ENCODE measurements at places on chromosomes 16 and 17.

DNA sequence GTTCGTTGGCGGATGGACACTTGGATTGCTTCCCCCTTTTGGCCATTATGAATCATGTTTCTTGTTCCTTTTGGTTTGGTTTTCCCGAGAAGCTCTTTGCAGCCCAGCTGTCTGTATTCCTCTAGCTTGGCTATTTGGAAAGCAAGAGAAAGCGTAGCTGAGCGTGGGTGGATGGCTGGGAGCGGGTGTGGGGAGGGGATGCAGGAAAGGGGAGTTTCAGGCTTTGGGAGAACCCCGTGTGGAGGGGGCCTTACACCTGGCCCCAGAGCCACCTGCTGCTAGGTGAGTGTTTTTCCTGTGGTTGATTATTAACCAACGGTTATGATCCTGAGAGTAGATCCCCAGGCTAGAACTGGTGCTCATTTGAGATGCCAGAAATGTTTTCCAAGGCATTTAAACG is 103.7 kb downstream of the RAP1GAP2 start:
- no peak for DNase-seq

GRCh38 chr17:41801374-41802271 is 10.1 kb downstream of the P3H4 start:
- DNase-seq, result peak; percentile 91

- DNase-seq, result no peak
Observed at GRCh38 chr17:9725575-9725974, 65.8 kb downstream of the DHRS7C start.

DNA sequence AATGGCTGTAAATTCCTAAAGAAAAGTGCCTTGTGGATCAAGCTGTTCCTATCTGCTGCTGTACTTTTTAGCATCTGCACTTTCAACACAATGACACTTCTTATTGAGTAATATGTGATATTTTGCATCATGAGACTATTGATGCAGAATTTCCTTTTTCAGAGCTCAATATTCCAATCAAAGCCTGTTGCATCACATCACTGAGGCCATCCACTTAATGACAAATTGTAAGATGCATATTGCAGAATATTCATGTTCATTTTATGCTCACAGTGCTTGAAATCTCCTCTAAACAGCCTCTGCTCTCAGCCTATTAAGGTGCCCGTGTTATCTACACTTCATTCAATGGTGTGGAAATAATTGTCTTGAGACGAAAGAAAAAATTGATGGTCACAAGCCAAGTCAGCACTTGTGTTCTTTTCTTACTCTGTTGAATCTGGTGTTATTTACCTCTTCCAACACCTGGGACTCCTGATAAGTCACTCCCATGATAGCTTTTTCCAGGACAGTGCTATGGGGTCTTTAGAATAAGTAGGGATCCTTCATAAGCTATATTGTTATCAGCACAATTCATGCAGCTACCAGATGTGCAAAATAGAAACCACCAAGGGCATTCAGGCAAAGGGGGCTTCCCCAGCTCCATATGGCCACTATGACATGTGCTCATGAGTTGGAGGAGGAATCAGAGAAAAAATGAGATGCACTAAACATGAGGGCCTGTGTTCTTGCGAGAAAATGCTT is 9.3 kb upstream of the SKAP1 start:
- no peak for DNase-seq

GRCh38 chr17:74512624-74513091 is 18.6 kb downstream of the CD300LB start:
- peak; percentile 61 for DNase-seq

- DNase-seq, result peak; percentile 81
Observed at GRCh38 chr16:87407511-87408112, 15.5 kb downstream of the MAP1LC3B start.

DNA sequence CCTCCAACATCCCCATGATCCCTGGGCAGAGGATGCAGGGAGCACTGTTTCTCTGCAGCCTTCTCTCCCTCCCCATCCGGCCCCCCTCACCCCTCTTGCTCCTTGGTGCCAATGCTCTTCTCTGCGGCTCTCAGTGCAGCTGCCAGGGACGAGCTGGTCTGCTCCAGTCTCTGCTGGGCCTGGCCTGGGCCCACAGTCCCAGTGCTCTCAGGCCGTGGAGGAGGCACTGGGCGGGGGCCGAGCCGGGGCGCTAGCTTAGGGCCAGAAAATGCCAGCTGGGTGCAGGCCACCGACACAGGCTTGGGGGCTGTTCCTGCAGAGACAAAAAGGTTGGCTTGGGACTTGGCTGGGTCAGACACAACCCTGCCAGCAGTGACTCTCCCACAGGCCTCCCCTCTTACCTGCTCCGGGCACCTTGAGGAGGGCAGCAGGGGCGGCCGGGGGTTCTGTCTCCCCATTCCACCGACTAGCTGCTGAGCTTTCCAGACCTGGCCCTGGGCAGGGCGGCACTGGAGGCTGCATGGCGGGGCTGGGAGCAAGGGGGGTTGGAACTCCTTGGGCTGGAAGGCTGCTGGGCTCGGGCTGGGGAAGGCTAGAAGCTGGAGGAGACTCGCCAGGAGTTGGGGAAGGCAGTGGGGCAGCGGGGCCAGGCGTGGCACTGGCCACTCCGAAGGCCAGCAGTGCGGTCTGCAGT is 13.8 kb downstream of the CASKIN2 start:
- peak; percentile 64 for DNase-seq

GRCh38 chr17:34434052-34434451 is 71.0 kb upstream of the CCL1 start:
- DNase-seq, result no peak

DNA sequence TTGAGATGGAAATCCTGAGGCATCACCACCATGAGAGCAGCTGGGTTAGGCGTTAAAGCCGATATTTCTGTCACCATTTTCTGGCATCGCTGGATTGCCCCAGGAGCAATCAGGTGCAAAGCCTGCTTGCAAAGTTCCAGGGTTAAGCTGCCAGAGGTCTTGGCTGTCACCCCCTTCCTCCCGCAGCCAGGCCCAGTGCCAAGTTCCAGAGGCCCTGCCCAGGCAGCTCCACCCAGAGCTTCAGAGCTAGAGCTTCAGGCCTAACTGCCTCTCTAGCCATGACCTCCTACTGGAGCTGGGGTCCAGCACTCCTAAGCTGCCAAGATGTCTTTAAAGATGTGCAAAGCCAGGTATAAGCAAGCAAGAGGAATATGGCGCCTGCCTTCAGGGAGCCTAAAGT is 8.8 kb upstream of the TMEM238L start:
- no peak for DNase-seq

- DNase-seq, result no peak
Observed at GRCh38 chr17:30084788-30085187, 31.8 kb upstream of the NSRP1 start.

DNA sequence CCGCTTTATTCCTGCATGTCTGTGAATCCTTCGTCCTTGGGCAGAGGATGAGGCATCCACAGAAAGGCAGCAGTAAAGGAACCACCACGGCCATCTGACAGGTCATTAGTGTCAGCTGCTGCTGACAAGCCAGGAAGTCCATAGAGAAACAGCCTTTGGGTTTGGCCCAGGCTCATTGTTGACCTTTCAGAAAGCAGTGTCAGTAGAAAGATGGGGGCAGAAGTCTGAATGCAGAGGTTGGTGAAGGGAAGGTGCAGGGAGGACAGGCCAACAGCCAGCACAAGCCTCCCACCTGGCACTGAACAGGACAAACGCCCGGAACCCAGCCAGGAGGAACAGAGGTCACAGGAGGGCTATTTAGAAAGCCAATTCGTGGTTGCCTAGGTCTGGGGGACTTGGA is 105.8 kb downstream of the VAT1L start:
- no peak for DNase-seq

DNA sequence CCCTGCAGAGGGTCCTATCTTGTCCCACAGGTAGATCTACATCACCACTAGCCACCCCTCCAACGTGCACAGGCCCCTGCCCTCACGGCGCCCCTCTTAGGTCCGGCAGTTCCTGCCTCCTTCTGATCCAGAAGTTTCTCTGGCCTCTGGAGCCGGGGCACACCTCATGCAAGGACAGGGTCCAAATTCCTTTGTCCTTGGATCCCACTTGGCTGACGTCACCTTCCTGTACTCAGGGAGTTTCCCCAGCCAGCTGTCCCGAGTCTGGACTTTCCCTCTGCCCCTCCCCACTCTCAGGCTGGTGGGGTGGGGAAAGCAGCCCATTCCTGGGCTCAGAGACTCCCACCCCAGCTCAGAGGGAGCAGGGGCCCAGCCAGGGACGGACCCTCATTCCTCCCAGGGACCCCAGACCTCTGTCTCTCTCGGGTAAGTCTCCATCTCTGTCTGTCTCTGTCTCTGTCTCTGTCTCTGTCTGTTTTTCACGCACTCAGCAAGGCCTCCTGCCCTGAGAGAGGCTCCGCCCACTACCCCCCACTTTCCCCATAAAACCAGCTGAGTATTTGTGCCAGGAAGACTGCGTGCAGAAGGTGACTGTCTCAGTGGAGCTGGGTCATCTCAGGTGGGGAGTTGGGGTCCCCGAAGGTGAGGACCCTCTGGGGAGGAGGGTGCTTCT is at the start of gene IL32:
Gene IL32 (plus strand): TSS at position 572 of the 673 bp plus-strand sequence. CDS start 172 bp downstream, outside the sequence.
- no peak for DNase-seq

- no peak for DNase-seq
Observed at GRCh38 chr17:62892870-62893338, 73.1 kb upstream of the TANC2 start.

Data from suprapubic skin (tissue), 4 donors.